ENCODE measurements at places on chromosomes 5 and 9.

DNA sequence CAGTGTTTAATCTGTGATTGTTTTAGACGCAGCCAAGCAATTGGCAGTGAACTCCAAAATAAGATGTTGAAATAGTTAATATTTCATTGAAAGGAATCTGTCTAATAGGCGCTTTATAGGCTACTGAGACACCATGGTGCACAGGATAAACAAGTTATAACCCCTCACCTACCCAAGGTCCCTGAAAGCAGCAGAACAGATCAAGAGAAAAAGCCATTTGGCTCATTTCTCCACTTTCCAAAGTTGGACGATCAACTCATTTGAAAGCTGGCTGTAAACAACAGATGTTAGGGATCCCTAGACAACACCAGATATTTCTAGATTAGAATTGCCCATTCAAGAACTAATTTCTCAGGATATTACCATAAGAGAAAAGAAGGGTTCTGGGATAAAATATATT, 4.9 kb downstream of the PUM3 start:
- DNase-seq, result no peak

DNA sequence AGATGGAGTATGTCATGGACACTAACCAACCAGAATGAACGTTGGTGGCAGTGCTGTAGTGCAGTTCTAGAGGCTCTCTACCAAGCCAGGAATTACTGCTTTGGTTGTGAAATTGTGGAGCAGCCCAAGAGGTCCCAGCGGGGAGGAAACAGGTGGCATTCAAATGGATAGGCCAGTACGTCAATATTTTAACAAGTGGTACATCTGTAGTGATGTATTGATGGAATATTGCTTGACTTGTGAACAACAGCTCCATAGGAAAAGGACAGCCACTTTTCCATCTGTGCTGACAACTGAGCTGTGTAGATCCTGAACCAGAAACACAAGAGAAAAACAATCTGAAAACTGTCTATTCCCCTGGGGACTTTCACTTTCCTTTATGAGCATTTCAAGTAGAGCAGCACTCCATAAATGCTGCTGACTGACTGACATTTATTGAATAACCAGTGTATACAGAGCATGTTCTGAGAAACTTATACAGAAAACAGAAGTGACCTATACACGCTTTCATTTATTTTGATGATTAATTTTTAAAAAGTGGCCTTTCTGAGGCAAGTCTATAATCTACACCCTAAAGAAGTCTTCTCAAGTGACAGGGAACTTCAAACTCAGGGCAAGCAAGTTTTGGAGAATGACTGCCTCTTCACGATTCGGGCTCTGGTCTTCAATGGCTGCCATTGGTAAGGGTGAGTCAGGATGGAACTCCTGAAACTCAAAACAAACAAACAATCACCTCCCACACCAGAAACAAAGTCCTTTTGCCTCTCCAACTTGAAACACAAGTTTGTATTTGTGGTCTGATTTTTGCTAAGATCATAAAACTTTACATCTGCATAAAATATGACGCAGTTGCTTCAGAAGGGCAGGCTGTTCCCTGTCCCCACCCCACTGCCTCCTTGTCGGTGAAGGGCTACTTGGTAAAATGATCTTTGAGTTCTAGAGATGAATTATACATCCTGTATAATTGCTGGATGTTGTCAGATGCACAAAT, 362.4 kb downstream of the NDUFS4 start:
- DNase-seq, result no peak

- no peak for DNase-seq
Observed at GRCh38 chr5:144009116-144009515, 161.3 kb downstream of the YIPF5 start.

GRCh38 chr9:109780453-109781033, 545 bp downstream of the PALM2AKAP2 start:
- no peak for DNase-seq

DNA sequence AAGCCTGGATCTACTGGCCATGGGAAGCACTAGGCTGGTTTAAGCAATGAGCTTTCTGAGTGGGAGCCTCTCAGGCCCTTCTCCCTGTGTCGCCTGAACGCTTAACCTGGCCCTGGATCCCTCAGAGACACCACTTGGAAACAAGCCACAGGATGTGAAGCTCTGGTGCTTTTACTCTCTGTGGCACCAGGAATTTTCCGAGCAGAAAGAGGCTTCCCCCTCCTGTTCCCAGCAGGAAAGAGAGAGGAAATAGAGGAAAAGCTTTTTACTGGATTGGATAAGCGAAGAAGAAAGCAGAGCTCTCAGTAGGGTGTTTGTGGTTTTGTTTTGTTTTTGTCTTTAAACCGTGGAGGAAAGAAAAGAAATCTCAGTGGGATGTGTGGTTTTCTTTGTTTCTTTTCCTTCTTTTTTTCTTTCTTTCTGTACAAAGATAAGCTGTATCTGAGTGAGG, 34.5 kb downstream of the COL15A1 start:
- DNase-seq, result no peak

DNA sequence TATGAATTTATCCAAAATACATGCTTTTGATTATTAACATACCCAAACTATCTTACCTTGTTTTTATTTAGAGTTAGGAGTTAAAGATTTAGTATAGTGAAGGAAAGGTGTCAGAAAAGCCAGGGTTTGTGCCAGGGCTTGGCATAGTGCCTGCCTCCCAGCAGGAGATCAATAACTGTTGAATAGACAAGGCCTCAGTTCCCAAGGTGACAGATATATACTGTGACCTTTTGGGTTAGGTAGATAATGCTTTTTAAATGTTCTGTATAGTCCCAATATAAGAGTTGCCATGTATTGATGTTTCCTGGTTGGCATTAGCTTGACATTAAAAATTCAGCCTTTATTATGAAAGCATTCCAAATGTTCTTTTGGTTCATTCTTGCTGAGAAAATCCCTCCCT, 121.8 kb downstream of the MCTP1 start:
- DNase-seq, result no peak

GRCh38 chr9:22079873-22080341, 70.8 kb upstream of the CDKN2B start:
- peak; percentile 23 for DNase-seq

DNA sequence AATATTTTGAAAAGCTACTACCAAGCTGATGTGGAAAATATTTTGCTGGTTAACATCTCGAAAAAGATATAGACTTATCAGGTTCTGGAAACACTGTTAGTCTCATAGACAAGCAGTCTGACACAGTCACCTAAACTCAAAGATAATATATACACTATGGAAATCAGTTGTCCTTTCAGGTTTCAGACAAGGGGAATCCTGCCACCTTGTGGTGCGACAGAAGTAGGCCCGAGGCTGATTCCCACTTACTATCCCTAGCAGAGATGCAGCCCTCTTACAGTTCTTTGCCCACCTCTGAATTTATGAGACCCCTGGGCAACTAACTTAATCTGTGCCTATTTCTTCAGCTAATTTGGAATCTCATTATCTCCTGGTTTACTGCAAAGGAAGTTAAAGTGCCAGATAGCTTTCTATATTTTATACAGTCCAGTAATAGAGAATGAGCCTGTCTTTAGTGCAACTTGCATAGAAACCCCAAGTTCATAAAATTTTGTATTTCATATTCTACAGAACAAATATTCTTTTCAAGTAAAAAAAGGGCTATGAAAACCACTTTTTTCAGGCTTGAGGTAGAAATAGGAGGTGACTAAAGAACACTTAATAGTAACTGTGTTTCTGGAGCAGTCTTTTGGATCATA, 16.9 kb downstream of the RAD1 start:
- peak; percentile 57 for DNase-seq

DNA sequence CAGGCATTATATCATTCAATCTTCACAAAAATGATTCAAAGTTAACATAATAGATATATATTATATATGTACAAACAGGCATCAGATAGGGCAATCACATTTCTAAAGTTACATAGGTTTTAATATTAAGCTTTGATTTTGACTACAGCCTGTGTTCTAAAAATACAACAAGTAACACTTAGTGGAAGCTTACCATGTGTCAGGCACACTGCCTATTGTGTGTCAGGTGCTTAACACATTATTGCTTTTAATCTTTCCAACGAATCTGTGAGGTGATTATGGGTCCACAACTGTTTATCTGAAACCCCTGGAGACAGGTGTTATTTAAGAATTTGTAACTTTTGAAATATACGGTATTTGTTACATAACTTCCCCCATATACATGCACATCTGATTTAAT, 25.2 kb downstream of the FBN2 start:
- DNase-seq, result no peak

GRCh38 chr5:10528056-10528816, 35.6 kb upstream of the ANKRD33B start:
- DNase-seq, result no peak

- DNase-seq, result no peak
Observed at GRCh38 chr9:14270358-14271092, 43.4 kb downstream of the NFIB start.

GRCh38 chr5:139481580-139482049, 943 bp downstream of the STING1 start:
- DNase-seq, result no peak

- DNase-seq, result no peak
Observed at GRCh38 chr9:97910357-97910756, 11.9 kb downstream of the TRMO start.

- no peak for DNase-seq
Observed at GRCh38 chr5:127826011-127826410, 122.8 kb downstream of the CCDC192 start.

- peak; percentile 35 for DNase-seq
Observed at GRCh38 chr9:113682297-113682771, 193.8 kb upstream of the ZNF618 start.

GRCh38 chr5:152811988-152812387, 406.9 kb upstream of the NMUR2 start:
- DNase-seq, result no peak

- DNase-seq, result no peak
Observed at GRCh38 chr9:18046068-18046467, 427.9 kb upstream of the ADAMTSL1 start.

- DNase-seq, result no peak
Observed at GRCh38 chr5:35012796-35013195, 35.0 kb downstream of the AGXT2 start.

DNA sequence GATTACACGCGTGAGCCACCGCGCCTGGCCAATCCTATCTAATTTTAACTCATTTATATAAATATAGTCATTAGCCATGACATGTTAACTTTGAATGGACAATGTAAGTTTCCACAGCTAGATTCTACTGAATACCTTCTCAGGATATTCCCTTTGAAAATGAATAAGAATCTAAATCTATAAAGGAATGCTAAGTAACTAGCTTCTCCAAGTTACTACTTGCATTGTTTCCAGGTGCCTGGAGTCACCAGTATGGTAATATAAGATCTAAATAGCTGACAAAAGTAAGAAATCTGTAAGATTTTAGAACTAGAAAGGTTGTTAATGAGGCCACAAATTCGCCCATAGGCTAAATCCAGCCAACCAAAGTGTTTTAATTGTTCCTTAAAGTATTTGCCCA, 189.1 kb upstream of the SLC12A2 start:
- DNase-seq, result no peak

DNA sequence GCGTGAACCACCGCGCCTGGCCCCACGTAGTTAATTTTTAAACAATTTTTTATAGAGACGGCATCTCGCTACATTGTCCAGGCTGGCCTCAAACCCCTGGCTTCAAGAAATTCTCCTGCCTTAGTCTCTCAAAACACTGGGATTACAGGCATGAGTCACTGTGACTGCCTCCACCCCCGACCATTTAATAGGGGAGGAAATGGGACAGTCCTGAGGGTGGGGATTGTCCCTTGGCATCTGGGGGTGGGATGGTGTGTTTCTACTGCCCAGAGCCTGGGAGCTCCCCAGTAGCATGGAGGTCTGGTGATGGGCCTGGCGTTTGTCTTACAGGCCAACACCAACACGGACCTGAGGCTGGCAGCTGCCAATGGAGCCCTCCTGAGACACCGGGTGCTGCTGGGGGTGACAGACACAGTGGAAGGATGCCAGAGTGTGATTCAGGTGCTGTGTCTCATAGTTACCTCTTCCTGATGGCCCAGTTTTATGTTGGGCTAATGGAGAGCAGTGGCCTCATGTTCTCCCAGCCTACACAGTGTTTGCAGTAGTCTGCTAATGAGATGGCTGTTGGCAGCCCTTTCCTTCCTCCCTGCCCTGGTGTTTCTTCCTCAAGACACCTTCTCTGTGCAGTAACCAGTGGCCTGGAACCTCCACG, 22.5 kb downstream of the TMEM268 start:
- no peak for DNase-seq

DNA sequence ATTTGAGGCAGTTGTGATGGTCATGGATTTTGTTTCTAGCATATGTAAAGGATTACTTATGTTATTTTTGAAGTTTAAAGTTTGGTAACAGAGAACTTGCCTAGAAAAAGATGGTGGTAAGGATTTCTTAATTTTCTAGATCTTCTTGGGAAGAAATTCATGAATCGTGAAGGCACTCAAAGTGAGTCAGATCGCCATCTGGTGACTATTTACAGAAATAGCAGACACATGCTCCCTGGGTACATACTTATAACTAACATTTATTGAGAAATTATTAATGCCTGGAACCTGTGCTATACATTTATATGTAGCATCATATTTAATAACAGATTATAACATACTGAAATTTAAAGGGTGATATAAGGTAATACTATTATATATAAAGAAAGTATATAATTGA, 299.7 kb downstream of the IZUMO3 start:
- DNase-seq, result no peak

DNA sequence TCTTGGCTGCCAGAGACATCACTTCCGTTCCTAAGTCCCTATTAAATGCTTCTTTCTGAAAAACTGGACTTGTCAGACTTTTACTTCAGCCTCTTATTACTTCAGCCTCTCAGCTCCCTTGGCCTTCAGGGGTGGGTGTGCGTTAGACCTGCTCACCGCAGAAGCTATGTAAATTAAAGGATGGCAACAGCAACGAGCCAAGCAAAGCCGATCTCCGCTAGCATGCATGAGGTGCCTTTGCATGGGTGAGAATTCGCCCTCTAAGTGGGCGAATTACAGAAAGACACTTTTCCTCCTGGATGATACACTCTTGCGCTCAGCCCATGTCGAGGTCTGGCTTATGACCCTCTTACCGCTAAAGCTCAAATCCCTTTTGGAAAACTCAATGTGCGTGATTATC, 10.9 kb upstream of the IL3 start:
- DNase-seq, result no peak

GRCh38 chr5:66869347-66869746, 273.2 kb downstream of the MAST4 start:
- DNase-seq, result no peak

GRCh38 chr9:136847826-136848392, 1.3 kb upstream of the PHPT1 start:
- DNase-seq, result peak; percentile 77

Measured in stimulated activated CD4-positive, alpha-beta T cell treated with anti-CD3 and anti-CD28 coated beads, Interleukin-4, amount 100 ng/mL, for 1 hour (primary cell).